ENCODE measurements at places on chromosomes 7 and 10.

DNA sequence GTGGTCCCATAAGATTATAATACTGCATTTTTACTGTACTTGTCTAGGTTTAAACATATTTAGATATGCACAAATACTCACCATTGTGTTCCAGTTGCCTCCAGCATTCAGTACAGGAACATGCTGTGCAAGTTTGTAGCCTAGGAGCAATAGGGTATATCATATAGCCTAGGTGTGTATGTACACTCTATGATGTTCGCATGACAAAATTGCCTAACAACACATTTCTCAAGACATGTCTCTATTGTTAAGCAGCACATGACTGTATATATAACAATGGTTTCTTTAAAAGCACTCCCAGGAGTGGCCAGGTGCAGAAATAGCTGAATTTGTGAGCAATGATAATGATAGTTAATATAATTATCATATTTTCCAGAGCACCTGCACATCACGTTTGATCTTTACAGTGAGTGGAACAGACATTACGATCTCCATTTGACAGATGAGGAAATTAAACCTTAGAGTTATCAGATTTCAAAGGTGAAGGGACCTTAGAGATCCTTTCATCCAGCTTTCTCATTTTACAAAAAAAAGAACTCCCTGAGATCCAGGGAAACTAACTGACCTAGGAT, 99.2 kb upstream of the PDCD4 start:
- DNase-seq = no peak

DNA sequence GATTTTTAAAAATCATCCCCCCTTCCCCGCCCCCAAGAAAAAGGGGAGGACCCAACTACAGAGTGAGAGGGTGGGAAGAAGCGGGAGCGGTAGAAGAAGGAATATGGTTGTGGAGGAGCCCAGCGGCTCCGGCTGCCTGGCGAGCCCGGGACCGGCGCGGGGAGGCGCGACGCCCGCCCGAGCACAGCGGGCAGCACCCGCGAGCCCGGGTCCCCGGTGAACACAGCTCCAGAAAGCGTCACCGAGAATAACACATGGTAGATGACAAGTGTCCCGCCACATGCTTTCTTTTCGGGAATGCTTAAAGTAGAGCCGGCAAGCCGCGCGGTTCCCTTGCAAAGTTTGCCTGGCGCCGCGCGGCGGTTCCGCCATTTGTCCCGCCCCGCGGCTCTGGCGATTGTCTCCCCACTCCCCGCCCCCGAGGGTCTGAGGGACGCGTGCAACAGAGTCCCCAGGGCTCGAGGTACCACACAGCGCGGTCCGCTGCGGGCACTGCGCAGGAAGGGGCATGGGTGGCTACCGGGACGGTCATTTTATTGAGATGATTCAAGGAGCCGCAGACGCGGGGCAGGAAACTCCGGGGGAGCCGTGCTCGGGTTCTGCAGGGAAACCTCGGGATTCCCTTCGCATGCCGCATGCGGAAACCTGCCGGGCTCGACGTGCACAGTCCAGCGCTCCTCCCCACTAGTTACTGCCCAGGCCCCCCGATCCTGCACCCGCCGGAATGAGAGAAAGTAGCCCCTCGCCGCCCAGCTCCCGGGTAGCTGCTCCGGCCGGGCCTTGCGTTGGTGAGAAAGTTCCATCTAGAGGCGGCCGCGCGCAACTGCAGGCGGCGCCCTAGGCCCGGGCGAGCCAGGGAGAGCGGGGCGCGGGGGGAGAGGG, 781 bp upstream of the GRM8 start:
- DNase-seq = peak; percentile 86

GRCh38 chr10:110498982-110499795, 1.5 kb downstream of the DUSP5 start:
- DNase-seq = peak; percentile 77

GRCh38 chr10:126618466-126618865, 52.0 kb downstream of the C10orf90 start:
- DNase-seq = no peak

DNA sequence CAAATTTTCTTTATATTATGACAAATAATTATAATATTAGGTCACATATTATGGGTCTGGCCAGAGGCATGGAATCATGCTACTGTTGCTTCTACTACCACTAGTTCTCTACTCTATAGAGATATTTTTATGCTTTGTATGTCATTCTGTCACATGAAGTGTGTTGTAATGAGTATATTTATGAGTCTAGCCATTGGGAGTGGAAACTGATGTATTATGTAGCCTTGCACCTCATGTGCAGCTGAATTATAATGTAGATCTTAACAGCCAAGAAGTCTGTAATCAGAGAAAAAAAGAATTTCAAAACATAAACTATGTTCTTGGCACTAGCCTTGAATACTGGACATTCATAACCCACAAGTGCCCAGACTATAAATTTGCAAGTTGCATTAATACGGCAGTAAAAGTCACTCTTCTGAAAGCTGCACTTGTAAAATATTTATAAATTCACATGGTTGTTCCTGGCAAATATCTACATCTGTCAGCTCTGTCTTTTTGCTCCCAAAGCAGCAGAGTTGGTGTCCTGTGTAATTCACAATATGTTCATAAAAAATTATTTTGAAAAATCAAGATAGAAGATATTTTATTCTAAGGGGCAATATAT, 48.6 kb upstream of the SKAP2 start:
- no peak for DNase-seq

- no peak for DNase-seq
These were observed 228.9 kb downstream of the SDHAF3 start for GRCh38 chr7:97346349-97346748.

- no peak for DNase-seq
These were observed 233.9 kb downstream of the RPS24 start for GRCh38 chr10:78267598-78267997.

DNA sequence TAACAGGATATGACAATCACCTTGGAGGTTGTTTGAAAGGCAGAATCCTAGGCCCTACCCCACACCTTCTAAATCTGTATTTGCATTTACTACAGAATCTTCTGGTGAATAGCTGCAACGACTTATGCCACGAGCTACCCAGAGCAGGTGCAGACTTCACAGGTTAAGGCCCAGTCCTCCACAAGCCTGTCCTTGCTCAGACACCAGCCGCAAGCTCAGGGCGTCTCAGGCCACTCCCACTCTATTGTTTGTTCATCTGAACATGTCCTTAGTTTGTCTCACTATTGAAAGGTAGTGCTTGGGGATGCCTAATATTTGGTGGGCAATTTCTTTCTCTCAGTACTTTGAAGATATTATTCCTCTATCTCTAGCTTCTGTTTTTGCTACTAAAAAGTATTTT, 18.9 kb upstream of the RBM33 start:
- no peak for DNase-seq

All from GM23338 (cell line).